ENCODE measurements at places on chromosomes 7 and 10.

GRCh38 chr7:45391618-45392451, 182.3 kb upstream of the ADCY1 start:
- DNase-seq = no peak

DNA sequence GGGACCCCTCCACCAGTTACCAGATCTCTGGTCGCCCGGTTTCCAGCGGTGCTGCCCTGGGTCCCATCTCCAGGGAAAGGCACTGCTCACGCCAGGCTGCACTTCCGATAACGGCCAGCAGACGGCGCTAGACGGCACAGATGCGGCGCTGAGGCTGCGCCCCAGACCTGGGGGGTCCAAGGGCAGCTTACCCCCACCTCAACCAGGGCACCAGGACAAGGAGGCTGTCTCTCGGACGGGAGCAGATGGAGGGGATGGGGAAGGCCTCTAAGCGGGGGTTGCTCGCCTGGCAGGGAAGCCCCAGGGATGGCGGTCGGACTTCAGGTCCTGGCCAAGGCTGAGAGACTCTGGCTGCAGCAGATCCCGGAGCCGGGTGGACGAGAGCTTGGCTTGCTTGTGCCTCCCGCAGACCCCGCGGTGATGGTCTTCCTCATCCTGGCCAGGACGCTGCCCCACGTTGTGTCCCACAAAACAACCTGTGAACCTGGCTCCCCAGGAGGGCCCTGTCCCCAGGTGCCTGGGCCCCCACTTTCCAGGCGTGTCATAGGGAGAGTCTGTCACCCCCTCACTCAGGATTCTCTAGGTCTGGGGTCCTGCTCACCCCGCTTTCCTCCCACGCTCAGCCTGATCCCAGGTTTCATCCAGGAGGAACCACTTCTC, 23.9 kb upstream of the ZNF716 start:
- no peak for DNase-seq

- no peak for DNase-seq
Measured at GRCh38 chr7:88091988-88092675, 127.7 kb downstream of the SRI start.

- no peak for DNase-seq
Measured at GRCh38 chr10:18144928-18145327, 4.7 kb downstream of the CACNB2 start.

DNA sequence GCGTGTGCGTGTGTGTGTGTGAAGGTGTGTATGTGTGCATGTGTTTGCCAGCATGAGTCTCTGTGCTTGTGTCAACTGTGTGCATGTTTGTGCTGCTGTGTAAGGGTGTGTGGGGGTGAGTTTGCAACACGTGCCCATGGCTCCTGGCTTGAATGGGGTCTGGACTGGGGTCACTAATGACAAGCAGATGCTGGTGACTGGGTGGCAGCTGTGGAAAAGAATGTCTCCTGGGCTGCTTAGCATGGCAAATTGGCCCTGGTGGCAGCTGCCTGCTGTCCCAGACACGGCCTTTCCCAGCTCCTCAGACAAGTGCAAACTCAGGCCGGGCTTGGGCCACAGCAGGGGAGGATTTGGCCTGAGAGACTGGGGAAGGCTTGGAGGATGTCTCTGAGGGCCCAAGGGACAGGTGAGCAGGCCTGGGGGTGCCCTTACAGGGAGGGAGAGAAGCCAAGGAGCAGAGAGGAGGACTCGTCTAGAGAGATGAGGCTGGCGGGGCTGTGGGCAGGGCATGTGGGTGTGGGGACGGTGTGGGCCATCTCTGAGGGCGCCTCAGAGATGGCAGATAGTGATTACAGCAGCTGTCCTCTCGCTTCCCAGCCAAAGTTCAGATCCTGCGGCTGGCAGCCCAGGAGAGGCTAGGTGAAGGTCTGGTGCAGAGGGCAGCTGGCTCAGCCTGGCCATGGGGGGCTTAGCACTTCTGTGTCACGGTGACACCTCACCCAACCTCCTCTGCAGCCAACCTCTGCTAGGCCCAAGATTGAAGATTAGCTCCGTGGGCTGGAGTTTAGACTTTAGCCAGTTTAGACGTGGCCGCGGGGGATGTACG, 1.5 kb downstream of the AQP1 start:
- no peak for DNase-seq

DNA sequence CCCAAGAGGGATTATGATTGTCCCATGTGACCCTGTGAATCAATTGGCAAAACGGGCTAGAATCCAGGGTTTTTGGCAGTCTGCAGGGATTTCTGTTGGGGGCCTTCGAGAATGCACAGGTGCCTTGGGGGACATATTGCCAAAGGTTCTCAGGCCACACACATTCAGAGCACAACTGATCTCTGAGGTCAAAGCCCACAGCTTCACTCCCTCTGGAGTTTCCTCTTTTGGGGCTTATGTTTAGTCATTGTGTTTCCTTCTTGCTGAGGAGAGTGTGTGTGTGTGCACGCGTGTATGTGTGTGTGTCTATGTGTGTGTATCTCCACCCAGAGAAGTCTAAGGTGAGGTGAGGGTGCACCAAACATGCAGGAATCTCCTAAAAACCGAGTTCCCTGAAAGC, 8.8 kb downstream of the PPIF start:
- no peak for DNase-seq

DNA sequence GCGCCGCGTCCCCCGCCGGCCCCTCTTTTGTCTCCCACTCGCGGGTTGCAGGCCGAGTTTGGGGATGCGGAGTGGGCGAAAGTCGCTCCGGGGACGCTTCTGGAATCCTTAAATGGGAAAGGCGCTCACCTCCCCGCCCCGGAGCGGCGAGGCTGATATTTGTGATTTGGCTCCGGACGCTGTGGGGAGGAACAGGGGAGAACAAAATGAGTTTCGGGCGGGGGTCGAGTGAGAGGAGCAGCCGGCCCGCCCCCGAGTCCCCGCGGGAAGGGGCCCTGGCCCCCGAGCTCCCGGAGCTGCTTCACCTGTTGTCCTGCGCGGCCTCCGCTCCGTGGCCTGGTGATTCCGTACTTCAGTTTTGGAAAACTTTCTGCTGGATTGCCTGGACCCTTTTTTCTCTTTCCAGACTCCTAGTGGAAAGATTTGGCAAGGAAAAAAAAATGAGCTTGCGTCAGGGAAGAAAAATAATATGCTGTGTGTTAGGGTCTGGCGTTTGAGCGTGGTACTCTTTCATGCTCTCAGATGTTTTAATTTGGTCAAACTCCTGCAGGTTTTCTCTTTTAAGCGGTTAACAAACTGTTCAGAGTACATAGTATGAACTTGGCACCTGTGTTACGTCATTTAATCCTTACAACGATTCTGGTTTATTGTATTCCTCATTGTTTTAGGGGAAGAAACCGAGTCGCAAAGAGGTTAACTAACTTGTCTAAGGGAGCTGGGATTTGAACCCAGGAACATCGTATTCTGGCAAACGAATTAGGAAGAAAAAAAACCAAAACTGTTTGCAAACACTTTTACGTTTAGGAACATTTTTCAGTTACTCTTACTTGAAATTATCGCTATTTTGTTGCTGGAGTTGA, 924 bp downstream of the BMPR1A start:
- no peak for DNase-seq

DNA sequence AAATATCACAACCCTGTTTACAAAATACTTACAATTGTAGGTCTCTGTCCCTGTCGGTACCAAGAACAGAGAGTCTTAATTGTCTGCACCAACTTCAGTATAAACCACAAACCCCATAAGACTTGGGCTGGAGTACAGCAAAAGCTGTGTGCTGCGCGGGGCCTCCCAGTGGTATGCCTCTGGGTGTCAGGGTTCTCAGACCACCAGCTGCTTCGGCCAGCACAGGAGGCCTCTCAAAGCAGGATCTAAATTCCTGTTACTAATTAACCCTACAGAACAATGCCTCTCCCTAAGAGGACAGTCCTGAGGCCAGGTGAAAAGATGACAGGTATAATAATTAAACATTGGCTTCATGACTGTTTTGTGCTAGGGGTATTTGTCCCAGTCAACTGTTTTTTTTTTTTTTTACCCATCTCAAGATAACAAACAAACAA, 957 bp upstream of the SVIL start:
- no peak for DNase-seq

- DNase-seq = no peak
Measured at GRCh38 chr10:125844751-125845221, 21.4 kb downstream of the BCCIP start.

DNA sequence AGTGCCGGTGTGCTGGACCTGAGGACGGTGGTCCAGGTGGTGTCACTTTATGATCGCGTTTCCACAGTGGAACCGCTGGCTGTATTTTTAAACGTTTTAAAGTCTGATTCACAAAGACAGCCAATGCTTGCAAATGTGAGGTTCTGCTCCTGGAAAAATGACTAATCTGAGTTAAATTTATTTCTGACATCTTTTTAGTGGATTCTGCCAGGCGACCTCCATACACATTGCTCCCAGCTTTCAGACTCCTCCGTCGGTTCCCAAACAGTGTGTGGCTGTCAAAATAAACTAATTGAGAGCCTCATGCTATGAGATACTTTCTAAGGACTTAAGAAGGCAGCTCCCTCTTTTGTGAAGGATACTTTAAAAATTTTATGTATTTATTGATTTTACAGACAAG, 12.7 kb upstream of the TTYH3 start:
- no peak for DNase-seq

DNA sequence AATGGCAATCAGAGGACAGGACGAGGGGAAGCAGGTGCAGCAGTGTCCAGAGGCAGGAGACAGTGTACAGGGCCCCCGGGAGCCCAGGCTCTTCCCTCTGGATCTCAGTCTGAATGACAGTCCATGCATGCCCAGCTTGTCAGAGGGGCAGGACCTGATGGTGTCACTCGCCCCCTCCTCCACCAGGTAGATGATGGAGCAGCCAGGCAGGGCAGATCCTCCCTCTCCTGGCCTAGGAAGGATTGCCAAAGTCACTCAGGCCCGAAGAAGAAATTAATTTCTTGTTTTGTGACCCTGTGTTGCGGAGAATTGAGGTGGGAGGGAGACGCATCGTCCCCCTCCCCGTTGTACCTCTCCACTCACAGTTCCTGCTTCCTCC, 4.0 kb downstream of the VSTM4 start:
- no peak for DNase-seq

DNA sequence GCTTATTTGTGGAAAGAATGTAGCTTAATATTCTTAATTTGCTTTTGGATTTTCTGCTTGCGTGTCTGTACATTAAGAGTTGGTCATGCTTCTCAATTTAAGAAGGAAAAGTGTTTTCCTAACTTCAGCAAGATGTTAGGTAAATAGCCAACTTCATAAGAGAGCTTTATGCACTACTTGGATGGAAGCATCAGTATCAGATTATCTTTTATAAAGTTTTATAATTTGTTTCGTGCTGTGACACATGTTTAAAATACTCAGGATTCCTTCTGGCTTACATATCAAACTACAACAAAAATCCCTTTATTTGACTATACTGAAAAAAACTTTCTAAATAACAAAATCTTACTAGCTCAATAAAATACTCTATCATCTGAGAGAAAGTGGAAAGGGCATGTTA, 34.8 kb upstream of the AGR2 start:
- DNase-seq = no peak

DNA sequence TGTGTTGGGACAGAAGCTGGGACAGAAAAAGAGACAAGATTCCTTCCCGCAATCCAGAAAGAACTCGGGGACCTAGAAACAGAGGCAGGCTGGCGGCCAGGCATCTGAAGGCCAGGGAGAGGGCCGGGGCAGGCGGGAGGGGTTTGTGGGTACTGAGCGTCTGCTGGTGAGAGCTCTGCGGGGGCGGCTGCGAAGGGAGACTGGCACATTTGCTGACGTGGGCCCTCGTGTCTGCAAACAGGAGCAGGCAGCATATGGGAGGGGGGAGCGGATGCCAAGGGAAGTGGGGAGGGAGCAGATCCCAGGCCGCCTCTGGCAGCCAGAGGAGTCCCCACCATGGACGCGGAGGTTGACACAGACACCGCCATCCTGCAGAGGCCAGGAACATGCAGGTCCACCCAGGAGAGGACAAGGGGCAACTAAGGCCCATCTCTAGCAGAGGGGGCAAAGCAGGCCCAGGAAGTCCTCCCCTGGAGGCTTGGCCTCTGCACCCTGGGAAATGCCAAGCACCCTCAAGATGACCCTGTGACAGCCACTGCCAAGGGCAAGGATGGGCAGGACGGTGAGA, 32.2 kb downstream of the KCNH2 start:
- DNase-seq = no peak

- no peak for DNase-seq
Measured at GRCh38 chr10:124222318-124222987, 129.1 kb upstream of the CHST15 start.

- DNase-seq = no peak
Measured at GRCh38 chr10:114783686-114784085, 37.9 kb upstream of the FHIP2A start.

GRCh38 chr7:74092964-74093471, 9.4 kb downstream of the LIMK1 start:
- DNase-seq = no peak

GRCh38 chr10:87546971-87547413, 42.3 kb downstream of the MINPP1 start:
- DNase-seq = no peak

GRCh38 chr10:68096913-68097516, 12.3 kb upstream of the MYPN start:
- DNase-seq = no peak

DNA sequence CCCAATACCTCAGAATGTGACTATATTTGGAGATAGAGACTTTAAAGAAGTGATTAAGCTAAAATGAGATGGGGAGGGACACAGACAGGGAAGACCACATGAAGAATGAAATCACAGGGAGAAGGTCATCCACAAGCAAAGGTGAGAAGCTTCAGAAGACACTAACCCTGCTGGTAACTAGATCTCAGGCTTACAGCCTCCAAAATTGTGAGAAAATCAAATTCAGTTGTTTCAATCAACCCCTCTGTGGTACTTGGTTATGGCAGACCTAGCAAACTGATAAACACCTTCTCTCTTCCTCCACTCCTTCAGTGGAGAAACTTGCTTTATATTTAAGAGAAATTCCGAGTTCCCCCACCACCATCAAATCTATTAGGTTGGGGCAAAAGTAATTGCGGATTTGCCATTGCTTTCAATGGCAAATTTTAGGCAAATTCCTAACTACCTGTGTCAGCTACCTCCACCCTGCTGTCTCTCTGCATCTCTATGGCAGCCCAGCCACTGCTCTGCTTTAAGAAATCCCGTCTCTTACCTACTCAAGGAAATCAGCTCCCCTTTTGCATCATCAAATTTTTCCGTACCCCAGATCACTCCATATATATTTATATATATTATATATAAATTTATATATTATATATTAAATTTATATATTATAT, 38.2 kb downstream of the SEMA3E start:
- DNase-seq = no peak

GRCh38 chr10:50222199-50222598, 29.1 kb downstream of the ASAH2 start:
- DNase-seq = no peak

GRCh38 chr10:103542764-103543616, 49.5 kb downstream of the NEURL1 start:
- DNase-seq = no peak

Measured in stimulated activated CD8-positive, alpha-beta memory T cell treated with anti-CD3 and anti-CD28 coated beads, Interleukin-4, amount 100 ng/mL, for 1 hour (primary cell).